CD4-positive, CD25-positive, alpha-beta regulatory T cell (primary cell): ENCODE measurements at places on chromosomes 1 and 21. TPM values are rescaled to one million over a fixed set of nuclear protein-coding genes. Genes with fewer than 3 reads are reported as not detected.

KRTAP10-4 gene
- total RNA-seq = not detected

DNA sequence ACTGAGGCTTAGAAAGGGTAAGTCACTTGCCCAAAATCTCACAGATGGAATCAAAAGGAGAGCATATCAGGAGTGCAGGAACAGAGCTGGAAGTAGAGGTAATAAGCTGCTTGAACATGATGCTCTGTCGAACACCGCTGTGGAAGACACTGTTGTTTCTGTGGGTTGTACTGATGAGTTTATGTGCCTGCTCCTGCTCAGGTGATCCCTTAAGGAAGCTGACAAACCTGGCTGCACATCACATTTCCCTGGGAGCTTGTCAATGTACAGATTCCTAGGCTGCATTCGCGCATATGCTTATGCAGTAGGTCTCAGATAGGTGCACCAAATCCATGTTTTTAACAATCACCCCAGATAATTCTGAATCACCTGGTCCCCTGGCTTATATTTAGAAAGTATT lies 79.7 kb downstream of the ZNF326 start:
- DNase-seq = no peak

DNA sequence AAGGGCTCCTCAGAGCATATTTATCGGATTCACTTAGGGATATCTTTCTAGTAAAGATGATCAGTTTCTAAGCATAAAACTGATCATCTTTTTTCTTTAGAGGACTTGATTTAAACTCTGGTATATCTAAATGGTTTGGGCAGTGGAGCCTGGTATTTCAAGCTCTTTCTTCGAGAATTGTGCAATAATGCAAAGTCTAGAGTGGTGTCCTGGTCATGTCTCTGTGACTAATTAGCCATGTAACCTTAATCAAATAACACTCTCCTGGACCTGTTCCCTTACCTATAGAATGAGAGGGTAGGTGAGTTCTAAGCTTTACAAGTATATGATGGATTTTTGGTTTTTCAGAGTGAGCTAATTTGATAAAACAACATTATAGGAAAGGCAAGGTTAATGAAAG lies 225.2 kb downstream of the RPS6KC1 start:
- no peak for DNase-seq

DNA sequence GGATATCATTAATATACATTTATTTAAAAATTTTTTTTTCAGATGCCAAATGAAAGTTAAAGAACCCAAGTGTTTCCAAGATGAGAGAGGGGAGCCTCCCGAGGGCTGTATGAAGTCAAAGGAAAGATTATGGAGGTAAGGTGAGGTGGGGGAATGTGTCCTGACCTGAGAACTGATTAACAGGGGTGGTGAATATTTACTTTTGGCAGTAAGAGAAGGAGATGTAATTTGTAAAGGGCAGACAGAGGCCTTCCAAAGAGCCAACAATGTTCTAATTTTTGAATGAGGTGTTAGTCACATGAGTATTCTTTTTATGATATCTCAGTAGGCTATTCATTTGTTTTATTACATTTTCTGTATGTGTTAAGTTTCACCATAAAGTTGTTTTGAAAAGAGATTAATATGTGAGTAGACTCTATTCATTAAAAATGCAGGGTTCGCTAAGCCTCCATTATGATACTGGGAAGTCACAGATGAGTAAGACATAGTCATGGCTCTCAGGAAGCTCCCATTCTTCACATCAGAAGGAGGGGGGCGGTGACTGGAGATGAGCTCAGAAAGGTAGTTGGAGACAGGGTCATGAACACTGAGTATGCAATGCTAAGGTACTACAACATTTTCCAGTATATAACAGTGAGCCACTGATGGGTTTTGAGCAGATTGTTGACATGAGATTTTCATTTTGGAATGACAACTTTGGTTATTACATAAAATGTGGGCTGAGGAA lies 62.4 kb upstream of the TNFSF18 start:
- DNase-seq = no peak

- DNase-seq = no peak
Observed at GRCh38 chr1:27648602-27649305, 13.8 kb upstream of the FGR start.

SPRR1B gene
- total RNA-seq = not detected

TMOD4 gene
- 3.3 TPM for total RNA-seq

MYOC gene
- total RNA-seq = not detected

GRCh38 chr1:46770541-46770940 lies 28.3 kb upstream of the CYP4B1 start:
- no peak for DNase-seq

DNA sequence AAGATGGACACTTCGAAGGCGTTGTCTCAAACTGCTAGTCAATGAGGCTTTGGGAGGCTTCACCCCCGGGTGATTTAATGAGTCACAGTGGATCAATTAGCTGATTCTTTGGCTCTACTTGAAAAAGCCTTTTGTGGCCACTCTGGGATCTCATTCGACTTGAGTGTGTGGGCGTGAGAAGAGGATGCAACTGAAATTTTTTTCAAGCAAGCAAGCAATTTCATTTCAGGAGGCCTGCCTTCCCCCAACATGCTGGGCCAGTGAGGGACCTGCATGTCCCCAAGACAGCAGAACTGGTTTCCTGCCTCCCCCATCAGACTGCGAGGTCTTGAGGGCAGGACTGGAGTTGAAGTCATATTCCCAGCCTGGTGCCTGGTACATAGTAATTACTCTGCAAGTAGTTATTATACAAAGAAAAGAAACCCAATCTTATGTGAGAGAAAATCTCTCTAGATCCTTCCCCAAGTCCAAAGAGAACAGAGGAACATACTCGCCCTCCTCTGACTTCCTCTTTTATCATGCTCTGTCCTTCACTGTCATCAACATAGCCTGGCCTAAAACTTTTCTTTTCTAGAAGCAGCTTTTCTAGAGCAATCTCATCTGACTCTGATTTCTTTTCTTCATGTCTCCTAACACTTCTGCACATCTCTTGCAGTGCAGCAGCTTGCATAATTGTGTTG lies 22.7 kb downstream of the SYT6 start:
- no peak for DNase-seq

DNA sequence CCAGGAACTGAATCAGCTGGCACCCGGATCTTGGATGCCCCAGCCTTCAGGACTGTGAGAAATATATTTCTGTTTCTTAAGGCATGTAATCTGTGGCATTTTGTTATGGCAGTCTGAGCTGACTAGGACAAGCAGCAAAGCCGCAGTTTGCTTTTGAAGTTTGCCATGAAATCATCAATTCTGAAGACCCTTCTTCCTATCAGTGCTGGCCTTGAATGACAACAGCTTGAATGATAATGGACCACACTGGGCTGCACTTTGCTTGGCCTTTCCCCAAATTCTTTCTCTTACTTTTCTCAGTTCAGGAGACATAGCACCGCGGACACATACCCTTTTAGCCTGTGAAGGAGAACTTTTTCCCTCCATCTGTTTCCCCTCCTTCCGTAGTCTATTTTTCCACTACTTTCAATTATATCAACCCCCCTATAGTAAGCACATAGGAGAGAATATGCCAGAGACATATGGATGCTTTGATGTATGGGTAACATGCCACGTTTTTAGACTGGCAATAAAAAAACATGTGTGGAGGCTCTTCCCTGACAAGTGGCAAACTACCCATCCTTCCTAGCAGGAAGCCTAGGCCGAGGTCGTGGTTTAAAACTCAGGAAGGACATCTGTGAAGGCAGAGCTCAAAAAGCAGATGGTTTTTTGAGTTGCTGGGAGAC lies 42.9 kb downstream of the HLX start:
- no peak for DNase-seq

COL8A2 gene
- not detected for total RNA-seq

DNA sequence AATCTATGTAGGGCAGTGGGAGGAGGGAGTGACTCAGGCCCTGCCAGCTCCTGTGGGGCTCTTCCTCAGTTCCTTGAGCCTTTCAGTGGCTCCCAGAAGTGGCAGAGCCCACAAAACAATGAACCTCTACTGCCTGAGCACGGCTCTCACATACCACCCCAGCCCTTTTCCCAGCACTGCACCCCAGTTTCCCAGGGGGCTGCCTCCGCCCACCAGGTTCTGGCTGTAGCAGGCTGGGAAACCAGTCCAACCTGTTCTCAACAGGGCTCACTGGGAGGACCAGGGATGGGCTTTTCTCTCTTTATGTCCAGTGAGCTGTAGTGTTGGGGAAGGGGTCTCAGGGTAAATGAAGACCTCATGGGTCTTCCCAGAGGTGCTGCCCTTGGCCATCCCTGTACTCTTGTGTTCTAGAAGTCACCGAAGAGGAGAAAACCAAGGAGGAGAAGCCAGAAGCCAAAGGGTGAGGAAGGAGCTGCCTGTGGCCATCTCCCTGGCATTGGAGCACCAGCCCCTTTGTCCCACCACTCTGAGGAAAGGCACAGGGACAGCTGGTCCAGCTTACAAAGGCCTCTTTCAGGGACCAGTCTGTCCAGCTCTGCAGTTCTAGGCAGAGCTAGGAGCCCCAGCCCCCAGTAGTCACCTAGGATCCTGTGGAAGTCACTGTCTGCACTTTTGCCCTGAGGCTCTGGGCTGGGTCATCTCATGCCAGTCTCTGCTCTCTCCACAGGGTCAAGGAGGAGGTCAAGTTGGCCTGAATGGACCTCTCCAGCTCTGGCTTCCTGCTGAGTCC lies 3.5 kb downstream of the MARCKSL1 start:
- no peak for DNase-seq

RGS4 gene
- not detected for total RNA-seq

GRCh38 chr1:88320291-88320690 lies 363.8 kb upstream of the PKN2 start:
- DNase-seq = no peak

SPOCD1 gene
- 1.1 TPM for total RNA-seq

- no peak for DNase-seq
Observed at GRCh38 chr1:156703741-156704140, 1.6 kb downstream of the CRABP2 start.

DNM3 gene
- 5.5 TPM for total RNA-seq

- DNase-seq = no peak
Observed at GRCh38 chr1:84957966-84958365, 38.9 kb downstream of the MCOLN2 start.

- peak; percentile 24 for DNase-seq
Observed at GRCh38 chr1:179883040-179883744, 1.1 kb downstream of the TOR1AIP1 start.

- DNase-seq = no peak
Observed at GRCh38 chr1:97007840-97008604, 286.4 kb downstream of the PTBP2 start.

DNA sequence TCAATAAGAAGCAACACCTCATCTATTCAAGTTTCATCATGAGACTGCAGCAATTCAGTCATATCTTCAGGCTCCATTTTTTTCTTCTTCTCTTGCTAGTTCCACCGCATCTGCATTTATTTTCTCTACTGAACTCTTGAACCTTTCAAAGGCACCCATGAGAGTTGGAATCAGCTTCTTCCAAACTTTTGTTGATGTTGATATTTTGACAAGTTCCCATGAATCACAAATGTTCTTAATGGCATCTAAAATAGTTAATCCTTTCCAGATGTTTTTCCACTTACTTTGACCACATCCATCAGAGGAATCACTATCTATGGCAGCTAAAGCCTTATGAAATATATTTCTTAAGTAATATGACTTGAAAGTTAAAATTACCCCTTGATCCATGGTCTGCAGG lies 434.3 kb downstream of the GPATCH2 start:
- DNase-seq = no peak

DNA sequence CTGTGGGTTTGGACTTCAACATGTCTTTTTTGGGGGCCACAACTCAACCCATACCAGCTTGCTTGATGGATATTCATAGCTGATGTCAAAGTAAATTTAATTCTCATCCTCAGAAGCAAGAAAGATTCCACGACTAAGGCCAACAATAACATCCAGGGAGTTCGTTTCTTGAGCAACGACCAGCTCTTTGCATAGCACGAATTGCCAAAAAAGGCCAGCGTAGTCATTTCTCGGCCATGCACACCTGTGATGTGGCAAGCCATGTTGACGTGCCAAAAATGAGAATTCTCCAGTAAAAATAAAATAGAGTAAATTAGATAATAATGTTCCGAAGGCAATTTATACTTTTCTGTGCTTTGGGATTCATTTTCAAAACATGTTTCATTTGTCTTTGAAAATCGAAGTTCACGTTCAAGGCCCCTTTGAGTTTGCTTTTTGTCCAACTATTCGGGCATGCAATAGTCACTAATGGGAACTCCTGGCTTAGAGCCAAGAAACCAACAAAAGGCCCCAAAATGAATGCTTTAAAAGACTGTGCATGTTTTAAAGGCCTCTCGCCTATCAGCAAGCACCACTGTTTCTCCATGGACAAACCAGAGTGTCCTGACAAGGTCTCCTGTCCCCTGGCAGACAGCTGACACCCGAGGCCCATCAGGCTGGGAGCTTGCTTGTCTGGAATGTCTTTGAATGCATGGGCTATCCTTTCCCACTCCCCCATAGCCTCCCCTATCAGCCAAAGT lies 14.4 kb upstream of the IGSF5 start:
- no peak for DNase-seq

DNA sequence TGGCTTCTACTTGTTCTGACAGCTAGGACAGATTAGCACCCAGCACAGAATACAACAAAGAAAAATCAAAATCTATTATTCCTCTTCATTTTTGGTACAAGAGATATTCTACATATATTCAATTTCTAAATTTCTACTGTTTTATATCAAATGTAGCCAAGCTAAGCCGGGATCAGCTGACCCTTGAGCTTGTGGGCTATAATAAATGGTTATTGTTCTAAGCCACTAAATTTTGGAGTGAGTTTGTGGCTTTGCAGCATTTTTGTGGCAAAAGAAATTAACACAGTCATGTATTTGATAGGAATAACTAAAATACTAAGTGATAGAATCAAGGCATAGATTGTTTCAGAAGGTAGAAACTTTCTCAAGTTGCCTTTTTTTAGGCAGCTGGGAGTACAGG lies 50.7 kb downstream of the APP start:
- DNase-seq = no peak

- no peak for DNase-seq
Observed at GRCh38 chr1:56508523-56508983, 70.8 kb downstream of the PLPP3 start.

- DNase-seq = no peak
Observed at GRCh38 chr1:9822490-9822889, 1.3 kb downstream of the CLSTN1 start.

DNA sequence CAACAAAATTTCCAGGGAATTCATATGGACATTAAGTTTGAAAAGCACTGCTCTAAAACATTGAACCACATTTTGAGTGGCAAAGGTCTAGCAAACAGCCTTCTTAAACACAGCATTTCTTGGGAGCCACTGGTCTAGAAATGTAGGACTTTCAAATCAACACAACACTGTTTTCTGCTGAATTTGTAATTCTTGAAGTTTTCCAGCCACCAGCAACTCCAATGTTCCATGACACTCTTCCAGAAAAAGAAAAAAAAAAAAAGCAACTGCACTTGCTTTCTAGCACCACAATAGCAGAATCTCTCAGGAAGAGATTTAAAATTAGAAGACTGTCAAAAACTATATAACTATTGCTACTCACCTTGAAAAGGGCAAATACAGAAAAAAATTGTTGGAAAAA lies 4.5 kb downstream of the SYDE2 start:
- DNase-seq = no peak

- DNase-seq = peak; percentile 58
Observed at GRCh38 chr1:117001254-117001927, at the start of gene CD101. Gene CD101, plus strand, starts transcription at chr1:117001760. Its CDS starts 58 bp downstream, at chr1:117001818.

DNASE2B gene
- total RNA-seq = not detected

SYNJ1 gene
- 25.6 TPM for total RNA-seq
